Stimulated activated CD4-positive, alpha-beta T cell treated with anti-CD3 and anti-CD28 coated beads, TNF-alpha, amount 100 ng/mL, for 4 hours (primary cell): ENCODE measurements at places on chromosomes 11 and 22.

DNA sequence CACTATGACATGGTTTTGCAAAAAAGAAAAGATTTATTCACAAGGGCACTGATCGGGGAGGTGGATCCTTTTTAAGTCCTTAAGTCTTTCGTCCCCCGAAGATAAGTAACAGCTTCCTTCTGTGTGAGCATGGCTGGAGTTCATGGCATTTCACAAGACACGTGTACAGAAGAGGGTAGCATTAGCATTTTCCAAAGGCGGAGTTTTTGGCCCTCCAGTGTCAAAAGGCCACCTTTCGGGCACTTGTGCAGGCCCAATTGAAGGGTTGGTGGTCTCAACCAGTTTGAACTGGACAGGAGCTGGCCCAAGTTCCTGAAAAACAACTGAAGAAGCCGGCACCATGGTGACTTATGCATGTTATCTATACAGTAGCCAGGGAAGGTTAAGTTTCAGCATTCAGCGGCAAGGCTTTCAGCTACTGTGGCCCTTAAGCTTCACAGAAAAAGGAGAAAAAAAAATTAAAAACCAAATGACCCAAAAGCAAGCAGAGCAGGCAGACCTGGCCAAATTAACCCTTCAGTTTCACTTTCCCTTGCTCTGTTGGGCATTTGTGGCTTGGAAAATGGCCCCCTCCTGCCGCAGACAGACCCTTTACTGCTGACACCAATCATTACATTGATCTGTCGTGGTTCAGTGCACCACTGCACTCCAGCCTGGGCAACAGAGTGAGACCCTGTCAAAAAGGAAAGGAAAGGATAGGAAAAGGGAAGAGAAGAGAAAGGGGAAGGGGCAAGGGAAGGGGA lies 18.7 kb downstream of the ZNF74 start:
- DNase-seq: no peak

DNA sequence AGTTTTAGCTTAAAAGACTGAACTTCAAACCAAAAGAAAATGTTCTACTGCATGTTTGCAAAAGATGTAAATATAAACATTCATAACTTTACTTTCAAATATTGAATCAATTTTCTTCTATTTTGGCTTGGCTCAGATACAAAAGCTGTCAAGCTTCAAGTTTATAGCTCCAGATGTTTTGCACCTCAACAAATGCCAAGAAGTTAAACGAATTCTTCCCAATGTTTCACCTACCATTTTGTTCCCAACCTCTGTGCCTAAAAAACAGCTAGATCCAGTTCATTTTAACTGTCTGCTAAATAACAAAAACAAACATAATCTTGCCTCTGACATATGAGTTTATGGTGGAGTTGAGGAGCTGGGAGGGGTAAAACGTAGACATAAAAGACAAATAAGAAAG lies 76.5 kb downstream of the RAB30 start:
- no peak for DNase-seq

- no peak for DNase-seq
Observed at GRCh38 chr22:46573781-46574437, 36.5 kb upstream of the CELSR1 start.

- DNase-seq: no peak
Observed at GRCh38 chr11:65135633-65136145, 1.4 kb upstream of the SYVN1 start.

DNA sequence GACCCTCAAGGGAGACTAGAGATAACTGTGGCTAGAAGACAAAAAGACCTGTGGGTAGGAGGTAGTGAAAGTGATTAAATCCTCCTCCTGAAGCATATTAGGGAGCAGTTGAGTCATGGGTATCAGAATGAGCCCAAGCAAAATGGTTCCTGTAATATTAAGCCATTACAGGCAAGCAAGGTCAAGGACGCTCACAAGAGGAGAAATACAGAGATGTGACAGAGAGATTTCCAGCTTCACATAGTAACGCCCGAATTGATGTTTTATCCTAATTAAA lies 77.7 kb downstream of the FAM76B start:
- no peak for DNase-seq

DNA sequence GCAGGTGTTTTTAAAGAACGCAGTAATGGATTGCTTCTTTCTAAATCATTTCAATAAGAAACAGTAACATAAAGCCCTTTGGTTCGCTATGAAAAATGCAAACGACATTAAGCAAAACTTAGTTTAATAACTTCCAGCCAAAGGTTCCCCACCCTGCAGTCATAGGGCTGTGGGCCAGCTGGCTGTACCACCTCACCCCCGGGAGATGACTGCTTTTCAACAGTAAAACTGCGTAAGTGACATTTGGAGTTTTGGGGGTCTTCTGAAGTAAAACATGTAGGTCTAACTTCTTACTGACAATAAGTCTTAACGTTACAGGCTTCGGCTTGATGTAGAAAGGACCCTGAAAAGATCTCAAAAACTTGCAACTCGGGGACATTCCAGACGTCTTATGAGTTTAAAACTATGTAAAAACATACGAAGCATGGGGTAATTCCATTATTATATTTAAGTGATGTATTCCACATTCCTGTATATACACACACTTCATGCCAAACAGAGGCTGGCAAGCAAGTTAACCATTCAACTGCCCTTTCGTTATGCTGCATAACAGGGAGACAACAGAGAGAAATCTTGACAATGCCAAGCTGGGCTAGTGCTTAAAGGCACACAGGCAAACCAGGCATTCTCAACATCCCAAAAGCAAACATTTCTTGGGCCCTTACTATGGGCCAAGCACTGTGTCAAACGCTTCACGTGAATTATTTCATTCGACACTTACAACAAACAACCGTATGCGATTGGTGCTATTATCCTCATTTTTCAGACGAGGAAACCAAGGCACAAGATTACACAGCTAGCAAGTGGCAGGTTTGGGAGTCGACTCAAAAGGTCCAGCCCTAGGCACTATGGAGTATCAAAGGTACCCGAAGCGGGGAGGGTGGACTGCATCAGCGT lies 1.2 kb downstream of the MRTFA start:
- DNase-seq: no peak

DNA sequence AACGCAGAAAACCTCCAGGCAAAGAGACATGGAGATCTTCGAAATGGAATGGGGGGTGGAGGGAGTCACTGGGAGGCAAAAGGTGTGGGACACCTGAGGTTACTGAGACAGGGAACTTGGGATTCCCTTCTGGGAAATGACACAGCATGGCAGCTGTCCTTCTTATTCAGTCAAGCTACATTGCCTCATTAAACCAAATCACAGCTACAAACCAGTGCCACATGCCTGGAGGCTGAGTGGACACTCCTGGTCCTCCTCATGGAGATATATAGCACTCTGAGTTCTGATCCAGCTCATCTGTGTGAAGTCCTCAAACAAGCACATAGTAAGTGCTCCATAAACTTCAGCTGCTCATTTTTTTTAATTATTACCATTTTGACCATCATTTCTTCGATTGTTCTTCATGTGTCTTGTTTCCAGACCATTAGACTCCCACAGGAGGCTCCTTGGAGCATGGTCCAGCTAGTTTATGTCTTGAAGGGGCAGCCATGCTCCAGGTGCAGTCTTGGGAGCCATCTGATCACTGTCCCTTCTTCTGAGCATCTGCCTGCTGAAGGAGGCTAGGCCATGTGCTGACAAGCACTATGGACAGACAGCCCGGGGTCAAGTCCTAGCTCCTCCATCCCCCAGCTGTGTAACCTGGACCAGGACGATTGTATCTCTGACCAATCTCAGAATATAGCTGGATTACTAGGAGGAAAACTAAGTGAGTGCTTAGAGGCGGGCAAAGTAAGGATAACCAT lies 9.7 kb upstream of the FXYD2 start:
- no peak for DNase-seq

DNA sequence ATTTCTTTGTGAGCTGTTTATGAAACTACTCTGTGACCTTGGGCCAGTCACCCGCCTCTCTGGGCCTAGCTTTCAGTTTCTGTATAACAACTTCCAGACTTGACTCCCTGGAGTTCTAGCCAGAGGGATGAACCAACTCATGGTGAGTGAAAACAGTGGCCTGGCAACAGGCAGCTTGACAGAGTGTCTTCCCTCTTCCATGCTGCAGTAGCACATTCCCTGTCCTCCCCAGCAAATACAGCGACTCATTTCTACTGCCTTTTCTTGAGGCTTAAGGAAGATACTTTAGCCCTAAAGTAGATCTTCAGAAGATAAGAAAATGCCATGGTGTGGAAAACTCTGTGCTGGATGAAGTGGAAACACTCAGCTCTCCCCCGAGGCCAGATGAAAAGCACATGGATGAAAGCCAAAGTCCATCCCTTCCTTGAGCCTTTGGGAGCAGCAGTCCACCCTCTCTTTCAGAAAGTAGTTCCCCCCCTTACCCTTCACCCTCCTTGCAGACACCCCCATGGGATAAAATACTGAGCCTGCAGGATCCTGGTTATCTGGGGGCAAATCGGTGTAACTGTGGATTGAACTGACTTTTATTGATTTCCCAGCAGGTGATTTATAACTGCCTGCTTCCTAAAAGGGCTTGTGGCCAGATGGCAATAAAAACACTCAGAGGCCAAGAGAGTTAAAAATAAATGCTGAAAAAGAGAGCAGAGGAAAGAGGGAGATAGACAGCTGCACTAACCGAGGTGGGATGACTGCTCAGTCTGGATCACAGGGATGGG lies 24.1 kb downstream of the IRAG1 start:
- no peak for DNase-seq

DNA sequence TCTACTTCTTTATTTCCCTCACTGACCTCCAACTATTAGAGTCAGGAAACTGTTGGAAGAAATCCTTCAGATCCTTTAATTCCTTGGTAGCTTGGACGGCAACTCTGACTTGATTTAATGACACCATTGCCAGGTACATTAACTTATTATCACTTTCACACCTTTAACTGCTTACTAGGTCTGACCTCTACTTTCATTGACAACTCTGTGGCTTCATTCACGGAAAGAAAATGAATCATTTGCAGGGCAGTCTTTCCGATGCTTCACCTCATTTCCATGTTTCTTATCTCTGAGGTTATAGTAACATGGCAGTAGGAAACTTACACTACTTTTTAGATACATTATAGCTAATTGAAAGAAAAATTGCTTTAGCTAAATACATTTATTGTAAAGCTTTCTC lies 82.6 kb upstream of the PDGFD start:
- DNase-seq: no peak

DNA sequence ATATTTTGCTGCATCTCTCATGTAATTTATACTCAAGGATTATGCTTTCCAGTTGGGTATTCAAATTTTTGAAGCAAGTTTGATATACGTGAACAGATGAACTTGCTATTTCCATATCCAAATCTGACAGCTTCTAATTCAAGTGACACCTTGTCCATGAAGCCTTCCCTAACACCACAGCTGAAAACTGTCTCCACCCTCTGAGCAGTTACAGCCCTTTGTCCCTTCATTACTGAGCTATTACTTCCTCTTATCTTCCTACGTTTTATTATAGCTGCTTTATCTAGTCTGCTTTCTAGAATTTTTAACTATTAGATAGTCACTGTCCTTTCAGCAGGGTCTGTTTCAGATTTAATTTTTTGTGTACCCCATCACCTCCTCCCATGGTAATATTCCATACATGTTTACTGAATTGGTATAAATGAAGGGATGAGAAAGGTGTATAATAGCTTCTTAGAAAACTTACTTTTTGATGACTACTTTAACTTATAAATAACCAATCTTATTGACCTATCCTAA lies 13.3 kb upstream of the PRSS23 start:
- no peak for DNase-seq

- DNase-seq: no peak
Observed at GRCh38 chr22:40178417-40179409, 988 bp downstream of the TNRC6B start.

- DNase-seq: no peak
Observed at GRCh38 chr11:75191330-75191717, 40.4 kb downstream of the SLCO2B1 start.

DNA sequence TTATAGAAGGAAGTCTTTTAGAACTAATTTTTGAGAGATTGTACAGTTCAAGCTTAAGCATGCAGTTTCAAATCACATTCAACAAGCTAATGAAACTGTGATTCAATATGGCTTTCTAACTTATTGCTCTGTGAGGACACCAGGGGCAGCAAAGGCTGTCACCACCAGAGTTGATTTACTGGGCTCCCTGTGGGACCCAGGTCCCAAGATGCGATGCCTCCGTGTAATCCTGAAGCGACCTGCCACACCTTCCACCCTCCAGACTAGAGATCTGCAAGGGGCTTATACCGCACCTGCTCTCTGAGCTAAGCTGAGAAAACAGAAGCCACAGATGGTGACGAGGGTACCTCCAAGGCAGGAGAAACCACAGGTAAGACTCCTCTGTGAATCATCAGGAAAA lies 918 bp upstream of the OR51Q1 start:
- DNase-seq: no peak

- DNase-seq: no peak
Observed at GRCh38 chr11:79466411-79466810, 25.6 kb upstream of the TENM4 start.
